Right renal pelvis (tissue), 4 donors: ENCODE measurements at places on chromosomes 6 and 20. TPM values are rescaled to one million over a fixed set of nuclear protein-coding genes. Genes with fewer than 3 reads are reported as not detected.

Gene NFATC2
- polyA plus RNA-seq = 1.8 TPM

Gene LCA5
- polyA plus RNA-seq = 13.5 TPM

Gene IRF4
- polyA plus RNA-seq = 0.14 TPM

Gene DLK2
- 1.1 TPM for polyA plus RNA-seq

Gene CTCFL
- polyA plus RNA-seq = 4.5 TPM

Gene PTGIS
- 35.3 TPM for polyA plus RNA-seq

Gene SLC2A10
- 16.9 TPM for polyA plus RNA-seq

Gene PAK5
- polyA plus RNA-seq = 0.55 TPM

Gene ELOVL5
- 87.7 TPM for polyA plus RNA-seq

Gene SYTL3
- polyA plus RNA-seq = 3.8 TPM

Gene PRSS35
- 42.8 TPM for polyA plus RNA-seq

Gene SLC4A11
- 2.0 TPM for polyA plus RNA-seq

Gene EYA2
- 1.7 TPM for polyA plus RNA-seq

Gene EYA4
- 17.3 TPM for polyA plus RNA-seq

Gene RIPPLY2
- polyA plus RNA-seq = not detected

Gene KIAA1755
- polyA plus RNA-seq = 3.1 TPM

Gene KHDC3L
- not detected for polyA plus RNA-seq

Gene CD40
- polyA plus RNA-seq = 6.2 TPM

Gene MYLK4
- polyA plus RNA-seq = 0.87 TPM
